Stimulated activated CD8-positive, alpha-beta memory T cell treated with anti-CD3 and anti-CD28 coated beads, Interleukin-4, amount 100 ng/mL, for 1 hour (primary cell): ENCODE measurements at places on chromosomes 13 and 19.

GRCh38 chr19:4744451-4745174 is 21.0 kb upstream of the DPP9 start:
- no peak for DNase-seq

GRCh38 chr13:27975564-27976361 is 6.6 kb upstream of the CDX2 start:
- no peak for DNase-seq

GRCh38 chr19:45045671-45046353 is 7.0 kb downstream of the CLASRP start:
- DNase-seq, result no peak

DNA sequence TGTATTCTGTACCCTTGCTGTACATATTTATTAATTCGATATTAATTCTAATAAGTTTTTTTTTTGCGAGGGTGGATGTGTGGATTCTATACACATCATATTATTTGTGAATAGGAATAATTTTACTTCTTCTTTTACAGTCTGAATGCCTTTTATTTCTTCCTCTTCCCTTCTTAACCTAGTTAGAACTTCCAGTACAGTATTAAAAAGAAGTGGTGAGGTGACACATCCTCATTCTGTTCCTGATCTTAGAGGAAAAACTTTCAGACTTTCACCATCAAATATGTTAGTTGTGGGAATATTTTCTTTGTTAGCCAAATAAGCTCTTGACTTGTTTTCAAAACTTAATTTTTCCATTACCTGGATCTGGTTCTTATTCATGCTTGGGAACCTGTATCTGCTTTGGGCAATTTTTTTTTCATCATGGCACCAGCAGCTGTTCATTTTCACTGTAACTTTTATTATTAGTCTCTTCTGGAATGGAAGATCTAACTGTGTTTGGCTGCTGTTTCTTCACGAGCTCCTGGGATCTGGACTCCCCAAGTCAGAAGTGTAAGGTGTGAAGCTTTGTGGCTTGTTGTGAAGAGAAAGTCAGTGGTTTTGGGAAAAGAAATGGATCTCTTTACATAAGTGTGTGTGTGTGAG is 33.1 kb downstream of the RGCC start:
- no peak for DNase-seq

DNA sequence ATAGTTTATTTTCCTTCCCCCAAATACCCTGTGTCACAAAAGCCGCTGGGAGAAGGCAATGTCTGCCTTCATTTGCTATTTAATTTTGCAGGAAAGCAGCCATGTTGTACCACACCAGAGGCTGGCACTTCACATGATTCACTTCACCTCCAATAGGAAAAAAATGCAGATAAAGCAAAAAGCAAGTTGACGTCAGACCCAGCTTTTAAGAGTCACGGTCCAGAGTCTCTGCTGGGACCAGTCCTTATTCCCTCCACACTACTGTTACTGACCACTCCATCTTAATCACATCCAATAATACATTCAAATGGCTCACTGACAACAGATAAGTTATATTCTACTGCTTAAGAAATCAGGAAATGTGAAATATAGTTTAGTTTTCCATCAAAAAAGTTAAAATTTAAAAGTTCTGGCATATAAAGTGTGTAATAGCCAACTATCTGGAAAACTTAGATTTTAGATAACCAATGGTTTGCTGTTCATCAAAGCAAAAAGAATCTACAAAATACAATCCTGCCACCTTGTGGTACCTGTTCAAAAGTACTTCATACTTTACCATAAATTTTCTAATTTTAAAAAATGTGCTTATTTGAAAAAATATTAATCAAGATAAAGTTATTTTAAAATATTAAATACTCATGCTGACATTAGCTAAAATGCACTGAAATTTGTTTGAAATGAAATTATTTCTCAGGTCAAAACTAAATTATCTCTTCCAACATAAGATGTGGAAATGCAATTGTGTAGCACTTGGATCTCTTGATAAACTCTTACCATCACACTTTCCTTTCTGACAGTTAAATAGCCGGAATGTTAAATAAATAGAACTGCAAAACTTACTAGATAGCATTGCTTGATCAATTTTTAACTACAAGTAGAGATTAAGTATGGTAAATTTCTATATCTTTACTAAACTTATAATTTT is 97.3 kb downstream of the SERP2 start:
- DNase-seq, result no peak

- no peak for DNase-seq
Measured at GRCh38 chr19:9877780-9878510, 42.8 kb downstream of the PIN1 start.

- DNase-seq, result no peak
Measured at GRCh38 chr19:17778968-17779929, 15.7 kb upstream of the B3GNT3 start.

GRCh38 chr13:99757756-99758459 is 213.7 kb downstream of the ZIC5 start:
- no peak for DNase-seq

- DNase-seq, result no peak
Measured at GRCh38 chr19:51047031-51047335, 12.2 kb upstream of the KLK12 start.

GRCh38 chr13:113616991-113617749 is 32.6 kb downstream of the TFDP1 start:
- no peak for DNase-seq

GRCh38 chr13:77916488-77916887 is 2.1 kb downstream of the EDNRB start:
- no peak for DNase-seq

DNA sequence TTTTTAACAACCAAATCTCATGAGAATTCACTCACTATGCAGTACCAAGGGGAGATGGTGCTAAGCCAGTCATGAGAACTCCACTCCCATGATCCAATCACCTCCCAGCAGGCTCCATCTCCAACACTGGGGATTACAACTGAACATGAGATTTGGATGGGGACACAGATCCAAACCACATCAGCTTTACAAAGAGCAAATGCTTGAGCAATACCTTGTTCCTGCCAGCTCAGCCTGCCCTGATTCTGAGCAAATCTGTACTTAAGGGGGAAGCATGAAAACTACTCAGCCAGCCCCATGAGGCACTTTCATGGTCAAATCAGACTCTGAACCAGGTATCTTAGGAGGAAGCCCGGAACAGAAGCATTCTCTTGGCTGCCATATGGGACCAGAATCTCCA is 259.9 kb downstream of the TBC1D4 start:
- DNase-seq, result no peak

DNA sequence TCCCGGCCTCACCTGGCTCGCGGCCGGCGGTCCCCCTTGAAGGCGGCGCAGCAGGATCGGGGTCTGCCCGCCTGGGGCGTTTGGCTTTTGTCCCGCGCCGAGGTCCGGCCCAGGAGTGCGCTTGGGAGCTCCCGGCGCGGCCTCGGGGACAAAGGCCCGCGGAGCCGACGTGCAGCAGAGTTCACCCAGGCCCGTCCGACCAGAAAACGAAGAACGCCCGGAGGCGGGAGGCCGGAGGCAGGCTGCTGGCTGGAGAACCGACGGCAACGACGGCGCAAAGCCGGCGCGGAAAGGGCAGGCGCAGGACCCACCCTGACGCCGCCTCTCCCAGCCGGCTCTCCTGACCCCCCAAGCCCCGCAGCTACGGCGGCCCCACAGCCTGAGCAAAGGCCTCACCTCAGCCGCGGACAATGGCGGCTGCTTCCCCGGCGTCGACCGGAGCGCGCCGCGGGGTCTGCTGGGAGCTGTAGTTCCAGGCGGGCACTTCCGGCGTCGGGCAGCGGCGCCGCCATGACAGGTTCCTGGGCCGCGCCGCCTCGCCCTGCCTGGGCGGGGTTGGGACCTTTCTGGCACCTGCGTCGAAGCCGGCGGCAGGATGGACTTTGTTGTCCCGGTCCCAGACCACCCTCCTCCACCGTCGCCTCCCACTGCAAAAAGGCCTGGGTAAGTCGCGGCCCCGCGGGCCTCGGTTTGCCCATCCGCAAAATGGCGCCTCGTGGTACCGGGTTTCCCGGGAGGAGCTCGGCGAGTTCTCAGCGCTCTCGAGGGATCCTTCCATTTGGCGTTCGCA is at the start of gene ZNF606:
Gene ZNF606, minus strand, starts transcription at position 437 of the 790 bp plus-strand sequence. CDS start 1,501 bp downstream, outside the sequence.
- DNase-seq, result peak; percentile 59

GRCh38 chr13:96994017-96994857 is at the start of gene OXGR1:
OXGR1 (minus strand) TSS chr13:96994476; CDS start chr13:96987759, 6,717 bp downstream.
- no peak for DNase-seq

DNA sequence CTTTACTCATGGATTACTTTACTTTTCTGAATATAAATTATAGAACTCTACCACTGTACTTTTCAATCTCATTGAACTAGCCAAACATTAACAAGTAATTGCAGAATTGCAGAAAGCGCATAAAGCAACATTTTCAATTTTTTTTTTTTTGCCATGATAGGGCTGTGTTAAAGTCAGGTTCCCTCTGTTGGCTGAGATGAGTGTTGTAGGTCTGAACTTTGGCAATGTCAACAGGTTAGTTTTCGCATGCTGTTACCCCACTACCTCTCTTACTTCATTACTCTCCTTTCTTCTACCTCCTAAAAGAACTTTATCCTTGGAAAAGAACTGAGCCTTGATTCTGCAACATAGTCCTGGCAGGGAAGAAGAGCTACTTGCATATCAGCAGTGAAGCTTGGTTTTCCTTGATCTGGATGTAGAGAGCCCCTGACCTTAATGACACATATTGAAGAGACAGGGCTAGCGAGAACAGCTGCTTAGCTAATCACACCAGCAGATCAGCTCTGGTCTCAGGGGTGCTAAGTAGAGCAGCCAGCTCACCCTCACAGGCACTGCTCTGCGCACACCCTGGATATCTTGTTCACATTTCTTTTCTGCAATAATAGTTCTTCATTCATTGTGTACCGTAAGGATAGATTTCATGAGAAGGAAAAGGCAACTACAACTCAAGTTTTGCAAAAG is 119.5 kb downstream of the FLT1 start:
- DNase-seq, result no peak

DNA sequence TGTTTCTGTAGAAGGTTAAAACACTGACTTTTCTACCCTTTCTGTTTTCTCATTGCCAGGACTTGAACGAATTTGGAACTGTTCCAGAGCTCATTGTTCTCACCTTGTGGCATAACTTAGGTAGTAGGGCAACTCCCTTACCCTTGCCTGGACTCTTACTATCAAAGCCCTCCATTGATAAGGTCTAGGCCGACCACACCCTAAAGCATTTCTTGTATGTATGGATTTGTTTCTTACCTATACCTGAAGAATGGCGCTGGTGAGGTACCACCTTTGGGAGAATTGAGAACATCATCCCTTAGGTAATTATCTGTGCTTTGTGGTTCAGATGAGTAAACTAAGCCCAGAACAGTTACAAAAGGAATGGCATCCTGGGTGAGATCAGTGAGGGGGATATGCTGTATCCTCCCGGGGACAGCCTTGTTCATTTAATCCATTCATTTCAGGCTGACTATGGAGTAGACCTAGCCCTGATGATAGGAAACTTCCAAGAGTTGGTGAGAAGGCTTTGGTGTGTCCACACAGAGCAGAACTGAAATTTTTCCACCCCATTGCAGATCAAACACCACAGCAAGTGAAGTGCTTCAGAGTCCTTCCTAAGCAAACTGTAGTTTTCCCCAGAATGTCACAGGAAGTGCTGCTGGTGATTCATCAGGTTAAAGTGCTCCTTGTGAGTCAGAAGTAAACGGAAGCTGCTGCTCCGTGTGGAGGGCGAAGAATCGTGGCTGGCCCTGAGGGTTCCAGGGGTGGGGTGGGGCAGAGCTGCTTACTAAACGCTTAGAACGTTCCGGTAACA is 113.0 kb downstream of the TEX26 start:
- peak; percentile 24 for DNase-seq

DNA sequence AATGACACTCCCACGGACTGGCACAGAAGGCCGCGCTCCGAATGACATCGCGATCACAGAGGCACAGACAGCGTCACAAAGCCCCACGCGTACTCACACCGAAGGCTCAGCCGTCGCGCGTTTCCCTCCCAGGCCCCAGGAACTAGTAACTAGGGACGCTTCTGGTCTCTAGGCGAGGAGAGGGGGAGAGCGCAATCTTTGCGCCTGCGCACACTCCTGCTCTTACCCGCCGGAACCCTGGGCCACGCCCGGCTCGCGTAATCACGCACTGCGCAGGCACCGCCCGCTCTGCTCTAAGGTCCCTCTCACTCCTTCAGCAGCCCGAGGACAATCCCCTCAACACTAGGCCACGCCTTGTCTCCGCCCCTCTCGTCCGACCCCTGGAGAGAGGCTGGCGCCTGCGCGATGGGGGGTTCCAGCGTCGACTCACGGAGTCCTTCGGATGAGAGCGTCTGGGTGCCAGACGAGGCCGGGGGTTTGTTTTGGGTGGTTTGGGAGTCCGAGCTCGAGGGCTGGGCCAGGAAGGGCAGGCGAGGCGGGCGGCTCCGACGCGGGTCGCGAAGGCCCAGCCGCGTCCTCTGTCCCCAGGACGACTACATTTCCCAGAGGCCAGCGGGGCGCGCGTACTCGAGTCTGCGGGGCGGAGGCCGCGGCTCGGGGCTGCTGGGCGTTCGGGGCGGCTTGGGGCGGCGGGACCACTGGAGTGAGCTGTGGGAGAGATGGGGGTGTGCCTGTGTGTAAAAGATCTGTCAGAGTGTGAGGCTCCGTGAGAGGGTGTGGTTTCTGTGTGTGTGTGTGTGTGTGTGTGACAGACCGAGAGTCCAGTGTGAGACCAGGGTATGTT is at the start of gene ZNF471:
Gene ZNF471, plus strand, starts transcription at position 410 of the 844 bp plus-strand sequence. CDS start 3,717 bp downstream, outside the sequence.
- peak; percentile 68 for DNase-seq

DNA sequence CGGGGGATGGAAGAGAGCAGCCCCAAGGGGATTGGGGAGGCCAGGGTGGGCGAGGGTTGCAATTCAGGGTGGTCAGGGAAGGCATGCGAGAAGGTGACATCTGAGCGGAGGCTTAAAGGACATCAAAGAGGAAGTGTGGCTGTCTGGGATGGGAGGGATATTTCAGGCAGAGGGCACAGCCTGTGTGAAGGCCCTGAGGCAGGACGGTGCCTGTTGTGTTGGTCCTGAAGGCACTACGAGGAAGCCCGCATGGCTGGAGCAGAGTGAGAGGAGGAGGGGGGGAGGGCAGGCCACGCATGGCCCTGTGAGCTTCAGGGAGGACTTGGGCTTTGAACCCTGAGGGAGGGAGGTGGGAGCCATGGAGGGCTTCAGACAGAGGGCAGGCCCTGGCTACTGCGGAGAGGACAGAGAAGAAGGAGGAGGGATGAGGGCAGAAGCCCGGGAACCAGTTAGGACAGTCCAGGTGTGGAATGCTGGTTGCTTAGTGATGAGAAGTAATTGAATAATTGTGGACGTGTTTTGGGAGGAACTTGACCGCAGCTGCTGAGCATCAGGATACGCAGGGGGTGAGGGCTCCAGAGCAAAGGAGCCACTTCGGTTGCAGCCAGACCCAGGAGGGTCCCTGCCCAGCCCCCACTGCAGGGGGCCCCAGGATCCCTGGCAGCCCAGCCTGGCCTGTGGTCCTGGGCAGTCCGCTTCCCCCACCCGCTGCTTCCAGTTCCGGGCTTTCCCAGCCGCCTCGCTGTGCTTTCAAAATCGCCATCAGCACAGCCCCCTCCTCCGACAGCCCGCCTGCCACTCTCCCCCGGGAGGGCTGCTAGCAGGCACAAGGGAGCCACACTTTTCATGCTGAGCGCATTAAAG is 6.2 kb downstream of the TLE6 start:
- DNase-seq, result no peak

GRCh38 chr13:49134305-49134704 is 85.8 kb upstream of the MLNR start:
- DNase-seq, result no peak

- DNase-seq, result no peak
Measured at GRCh38 chr13:44116562-44117332, 237.0 kb downstream of the LACC1 start.

- DNase-seq, result no peak
Measured at GRCh38 chr13:81017513-81018152, 676.7 kb upstream of the SPRY2 start.

- no peak for DNase-seq
Measured at GRCh38 chr19:15475611-15476010, 3.7 kb downstream of the PGLYRP2 start.
